Esophagus muscularis mucosa (tissue), 4 donors: ENCODE measurements at places on chromosomes 3 and 15.
A peak's percentile ranks its signal among the peaks of the same experiment; 100 is the strongest.

GRCh38 chr3:163622384-163622783 is 1455.9 kb downstream of the SI start:
- no peak for DNase-seq

- DNase-seq: no peak
Observed at GRCh38 chr3:184358124-184358767, 3.2 kb downstream of the CLCN2 start.

DNA sequence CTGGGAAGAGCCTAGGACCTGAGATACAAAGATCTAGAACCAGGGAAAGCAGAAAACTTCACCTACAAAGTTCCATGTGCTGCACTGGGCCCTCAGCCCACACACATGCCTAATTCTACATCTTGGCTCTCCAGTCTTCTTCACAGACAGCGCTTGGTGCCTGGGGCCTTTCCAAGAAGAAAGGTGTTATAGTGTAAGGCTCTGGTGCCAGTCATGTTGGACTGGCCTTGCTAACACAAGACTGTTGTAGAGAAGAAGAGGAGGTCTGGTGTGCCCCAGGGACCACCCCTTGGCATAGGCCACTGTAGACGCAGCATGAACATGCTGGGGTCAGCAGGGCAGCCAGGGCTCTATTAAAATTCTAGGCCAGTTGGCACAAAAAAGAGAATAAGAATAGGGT is 226.2 kb upstream of the CTNNB1 start:
- DNase-seq: no peak

GRCh38 chr15:92821491-92822116 is 78.5 kb upstream of the CHD2 start:
- no peak for DNase-seq

DNA sequence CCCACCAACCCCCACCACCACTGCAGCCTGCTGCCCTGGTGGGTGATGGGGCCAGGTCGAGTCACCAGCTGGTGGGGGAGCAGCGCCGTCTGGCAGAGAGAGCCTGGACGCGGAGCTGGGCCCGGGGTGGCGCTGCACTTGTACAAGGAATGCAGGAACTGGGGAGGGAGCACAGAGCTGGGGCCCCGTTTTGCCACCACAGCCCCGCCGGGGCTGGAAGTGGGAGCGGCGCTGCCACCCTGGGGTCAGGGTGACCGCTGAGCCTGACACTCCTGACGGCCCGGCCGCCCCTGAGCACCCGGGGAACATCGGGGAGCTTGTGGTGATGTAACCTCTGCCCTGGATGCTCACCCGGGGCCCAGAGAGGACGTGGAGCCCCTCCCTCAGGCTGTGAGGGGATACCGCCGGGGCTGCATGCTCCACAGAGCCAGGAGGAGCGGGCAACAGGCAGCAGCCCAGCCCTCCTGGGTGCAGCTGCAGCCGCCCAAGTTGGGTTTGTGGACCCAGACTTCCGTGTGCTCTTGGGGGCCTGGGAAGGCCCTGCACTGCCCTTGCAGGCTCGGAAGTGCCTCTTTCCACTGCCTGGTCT is 32.6 kb upstream of the IREB2 start:
- DNase-seq: no peak

GRCh38 chr3:42159147-42159546 is 68.0 kb downstream of the TRAK1 start:
- DNase-seq: no peak

GRCh38 chr3:27127195-27127594 is 242.0 kb downstream of the NEK10 start:
- no peak for DNase-seq

GRCh38 chr15:72724028-72724427 is 38.0 kb downstream of the BBS4 start:
- no peak for DNase-seq

DNA sequence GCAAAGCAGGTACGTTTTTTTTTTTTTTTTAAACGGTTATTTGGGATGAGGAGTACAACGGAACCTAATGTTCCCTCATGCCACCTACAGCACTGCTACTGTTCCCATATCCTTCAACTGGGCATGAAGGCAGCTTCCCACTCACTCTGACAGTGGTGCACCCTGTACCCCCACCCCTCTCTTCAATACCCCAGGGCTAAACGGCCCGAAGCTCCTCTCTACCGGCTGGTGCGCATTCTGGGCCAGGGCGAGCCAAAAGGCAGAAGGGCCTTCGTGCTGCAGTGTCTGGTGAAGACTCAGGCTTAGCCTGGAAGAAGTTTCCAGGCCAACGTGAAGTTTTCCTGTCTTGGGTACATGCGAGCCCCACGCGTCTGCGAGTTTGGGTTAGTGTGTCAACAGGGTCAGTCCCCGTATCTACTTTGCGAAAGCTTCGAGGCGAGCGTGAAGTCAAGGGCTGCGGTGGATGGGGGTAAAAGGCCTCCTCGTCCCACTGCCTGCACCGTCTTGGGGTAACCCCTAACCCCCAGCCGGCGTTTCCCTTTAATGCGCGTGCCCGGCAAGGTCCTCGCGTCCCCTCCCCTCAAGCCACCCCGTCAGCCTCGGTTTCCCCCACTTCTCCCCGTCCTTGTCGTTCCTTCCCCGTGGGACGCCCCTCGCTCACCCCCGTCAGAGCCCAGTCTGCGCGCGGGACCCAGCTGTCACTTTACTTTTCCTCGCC is 765 bp upstream of the UBE2E2 start:
- DNase-seq: peak; percentile 93

GRCh38 chr3:94935738-94936580 is 873.1 kb downstream of the NSUN3 start:
- DNase-seq: no peak

DNA sequence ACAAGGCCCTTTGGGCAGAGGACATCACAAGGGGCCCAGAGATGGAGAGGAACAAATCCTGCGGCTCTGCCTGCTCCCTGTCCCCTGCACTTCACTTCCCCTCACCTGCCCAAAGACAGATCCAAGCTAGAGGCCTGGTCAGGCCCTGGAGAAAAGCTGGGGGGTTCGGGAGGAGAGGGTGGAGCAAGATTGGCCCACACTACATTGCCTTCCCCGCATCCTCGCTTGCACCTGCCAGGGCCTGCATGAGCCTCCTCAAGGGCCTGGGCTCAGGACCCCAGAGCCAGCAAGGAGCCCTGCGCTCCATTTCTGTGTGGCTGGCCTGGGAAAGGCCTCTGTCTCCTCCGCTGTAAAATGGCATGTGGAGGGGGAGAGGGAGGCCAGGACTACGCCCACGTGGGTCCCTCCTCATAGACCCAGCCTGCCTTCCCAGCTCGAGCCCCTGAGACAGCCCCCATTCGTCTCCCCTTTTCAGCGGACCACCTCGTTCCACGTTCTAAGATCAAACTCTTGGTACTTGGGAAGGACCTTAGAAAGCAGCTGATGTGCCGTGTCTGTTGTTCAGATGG is 106.0 kb downstream of the HMG20A start:
- no peak for DNase-seq

DNA sequence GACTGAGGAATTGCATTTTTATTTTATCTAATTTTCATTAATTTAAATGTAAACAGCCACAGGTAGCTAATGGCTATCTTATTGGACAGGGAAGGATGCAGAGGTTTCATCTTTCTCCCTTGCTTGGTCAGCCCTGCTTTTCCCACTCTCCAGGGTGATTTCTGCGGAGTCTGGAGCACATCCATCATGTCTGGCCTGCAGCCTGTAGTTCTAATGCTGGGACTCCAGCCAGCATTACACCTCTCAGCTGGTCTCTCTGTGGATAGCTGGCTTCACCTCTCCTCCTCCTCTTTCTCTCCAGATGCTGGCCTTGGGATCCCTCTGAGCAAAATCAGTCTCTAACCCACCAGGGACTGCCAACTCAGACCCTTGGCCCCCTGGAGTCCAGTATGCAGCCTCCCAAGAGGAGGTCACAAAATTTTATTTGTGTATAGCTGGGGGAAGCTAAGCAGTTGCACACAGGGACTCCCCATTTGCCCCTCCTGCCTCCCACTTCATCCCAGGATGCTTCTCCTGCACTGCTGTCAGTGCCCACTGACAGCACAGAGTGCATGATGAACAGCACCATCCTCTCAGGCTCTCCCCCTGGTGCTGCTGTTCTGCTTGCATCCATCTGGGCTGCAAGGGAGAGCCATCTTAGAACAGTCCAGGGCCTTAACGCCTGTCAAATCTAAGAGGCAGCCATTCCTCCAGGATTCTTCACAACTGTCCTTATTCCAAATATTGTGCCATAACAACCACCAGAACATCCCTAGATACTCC is 1.7 kb downstream of the BFSP2 start:
- DNase-seq: no peak

GRCh38 chr3:122936335-122936734 is 91.2 kb downstream of the SEMA5B start:
- no peak for DNase-seq

DNA sequence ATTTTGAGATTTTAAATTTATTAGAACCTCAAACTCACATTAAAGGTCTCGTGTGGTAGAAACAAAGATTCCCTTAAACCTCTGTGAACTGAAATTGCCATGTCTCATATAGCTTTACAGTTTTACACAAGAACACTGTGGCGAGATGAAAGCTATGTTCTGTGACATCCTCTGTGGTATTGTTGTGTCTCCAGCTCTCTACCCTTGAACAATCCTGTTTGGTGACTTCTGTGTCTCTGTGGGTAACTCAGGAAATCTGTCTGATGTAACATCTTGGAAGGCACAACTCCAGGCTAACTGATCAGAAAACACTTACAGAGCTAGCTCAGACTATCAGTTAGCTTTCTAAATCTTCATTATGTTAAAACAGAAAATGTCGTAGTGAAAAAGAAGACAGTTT is 318.8 kb upstream of the GBE1 start:
- no peak for DNase-seq

DNA sequence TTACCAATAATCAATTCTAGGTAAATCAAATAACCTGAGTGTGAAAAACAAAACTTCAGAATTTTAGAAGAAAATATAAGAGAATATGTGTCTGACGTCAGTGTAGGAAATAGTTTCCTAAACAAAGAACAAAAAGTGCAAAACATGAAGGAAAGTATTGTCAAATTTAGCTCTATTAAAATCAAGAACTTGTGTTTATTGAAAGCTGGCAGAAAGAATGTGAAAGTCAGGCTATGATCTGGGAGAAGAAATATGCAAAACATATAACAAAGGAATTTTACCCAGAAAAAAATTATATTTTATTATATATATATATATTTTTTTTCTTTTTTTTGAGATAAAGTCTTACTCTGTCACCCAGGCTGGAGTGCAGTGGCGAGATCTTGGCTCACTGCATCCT is 129.1 kb upstream of the ANKRD28 start:
- DNase-seq: no peak

- no peak for DNase-seq
Observed at GRCh38 chr15:90006217-90007075, 5.3 kb downstream of the ZNF710 start.
